ENCODE measurements at places on chromosomes 12 and 14. TPM values are rescaled to one million over a fixed set of nuclear protein-coding genes. Genes with fewer than 3 reads are reported as not detected.

GRCh38 chr12:84641940-84642545 is 270.6 kb downstream of the SLC6A15 start:
- no peak for DNase-seq

DNA sequence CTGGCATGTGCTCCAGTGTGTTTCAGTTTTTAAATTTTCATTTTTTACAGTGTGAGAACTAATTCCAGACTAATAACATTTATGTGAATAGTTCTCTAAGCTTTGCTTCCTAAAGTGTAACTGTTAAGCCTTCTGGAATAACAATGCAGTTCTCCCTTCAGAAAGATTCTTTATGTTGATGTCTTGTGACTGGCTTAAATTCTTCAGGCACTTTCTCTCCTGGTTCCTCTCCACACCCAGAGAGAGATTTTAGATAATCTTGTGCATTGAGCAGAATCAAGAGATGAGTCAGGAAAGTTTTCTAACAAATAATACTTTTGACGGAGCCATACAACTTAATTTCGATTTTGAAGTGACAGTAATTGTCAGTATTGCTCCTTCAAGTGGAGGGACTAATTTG is 118.5 kb downstream of the RAD51B start:
- DNase-seq, result no peak

DNA sequence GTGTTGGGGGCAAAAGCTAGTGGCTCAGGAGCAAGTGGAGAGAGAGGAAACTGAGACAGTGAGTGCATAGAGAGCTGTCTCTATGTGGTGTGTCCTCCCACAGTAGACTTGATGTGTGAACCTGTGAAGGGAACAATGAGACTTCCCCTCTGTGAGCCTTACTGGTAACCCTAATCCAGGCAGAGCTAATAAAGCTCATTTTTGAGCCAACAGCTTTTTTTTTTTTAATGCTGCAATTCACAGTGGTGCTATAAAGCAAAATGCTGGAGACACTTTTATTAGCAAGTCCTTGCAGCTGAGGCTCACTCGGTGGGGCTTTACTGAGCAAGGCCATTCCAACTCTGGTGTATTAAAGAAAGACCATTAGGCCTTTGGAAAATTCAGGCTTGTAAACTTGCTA is 26.9 kb downstream of the FBXW8 start:
- no peak for DNase-seq

DNA sequence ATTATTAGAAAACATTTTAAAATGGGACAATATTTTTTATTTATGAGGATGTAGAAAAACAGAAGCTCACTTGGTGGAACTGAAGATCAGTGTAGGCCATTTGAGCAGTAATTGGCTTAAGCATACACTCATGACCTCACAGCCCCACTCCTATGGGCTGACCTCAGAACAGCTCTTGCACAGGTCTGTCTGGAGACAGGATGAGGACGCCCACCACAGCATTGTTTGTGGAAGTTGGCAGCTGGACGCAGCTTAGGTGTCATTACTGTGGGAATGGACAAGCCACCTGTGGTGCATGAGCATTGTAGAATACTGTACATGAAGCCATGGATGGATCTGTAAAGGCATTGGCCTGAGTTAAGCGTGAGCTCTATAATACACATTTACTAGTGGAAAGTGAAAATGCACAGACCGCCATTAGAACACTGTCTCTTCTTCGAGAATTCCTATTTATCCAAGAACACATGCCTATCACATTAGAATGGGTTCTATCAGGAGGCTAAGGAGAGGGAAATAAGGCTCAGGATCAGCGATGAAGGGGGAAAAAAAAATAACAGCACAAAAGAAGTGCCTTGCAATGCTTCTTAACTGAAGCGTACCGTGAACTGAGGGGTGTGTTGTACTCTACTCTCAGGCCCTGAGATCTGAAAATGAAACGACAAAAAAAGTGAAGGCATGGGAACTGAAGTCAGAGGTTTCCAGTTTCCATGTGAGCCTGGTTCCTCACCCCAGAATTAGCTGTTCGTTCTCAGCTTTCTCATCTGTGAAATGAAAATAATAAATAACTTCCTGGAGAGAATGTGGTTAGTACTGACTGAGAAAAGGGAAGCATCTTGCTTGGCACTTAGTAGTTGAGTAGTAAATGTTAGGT is 33.6 kb downstream of the KCNA1 start:
- no peak for DNase-seq

DNA sequence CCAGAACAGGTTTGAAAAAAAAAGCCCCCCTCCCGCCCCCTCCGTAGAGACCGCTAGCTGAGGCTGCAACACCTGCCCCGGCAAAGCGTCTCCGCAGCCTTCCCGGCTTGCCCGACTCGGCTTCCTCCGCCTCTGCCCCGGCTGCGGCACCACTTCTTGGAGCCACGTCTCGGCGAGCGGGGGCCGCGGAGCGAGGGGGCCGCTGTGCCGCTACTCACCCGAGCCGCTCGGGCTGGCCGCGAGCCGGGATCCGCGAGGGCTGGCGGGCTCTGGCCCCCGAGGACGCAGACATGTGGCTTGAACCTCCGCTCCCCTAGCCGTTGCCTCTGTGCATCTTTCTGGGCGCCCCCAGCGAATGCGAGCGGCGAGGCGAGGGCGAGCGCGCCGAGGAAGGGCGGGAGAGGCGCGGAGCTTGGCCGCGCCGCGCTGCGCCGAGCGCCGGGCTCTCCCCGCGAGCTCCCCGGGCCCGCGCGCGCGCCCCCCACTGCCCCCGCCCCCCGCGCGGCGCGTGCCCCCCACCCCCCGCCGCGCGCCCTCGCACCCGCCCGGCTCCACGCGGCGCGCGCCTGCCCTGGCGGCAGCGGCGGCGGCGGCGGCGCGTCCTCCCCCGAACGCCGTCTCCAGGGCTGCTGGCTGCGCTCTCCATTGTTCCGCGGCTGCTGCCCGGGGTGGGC is 249.5 kb downstream of the APAF1 start:
- peak; percentile 23 for DNase-seq

DNA sequence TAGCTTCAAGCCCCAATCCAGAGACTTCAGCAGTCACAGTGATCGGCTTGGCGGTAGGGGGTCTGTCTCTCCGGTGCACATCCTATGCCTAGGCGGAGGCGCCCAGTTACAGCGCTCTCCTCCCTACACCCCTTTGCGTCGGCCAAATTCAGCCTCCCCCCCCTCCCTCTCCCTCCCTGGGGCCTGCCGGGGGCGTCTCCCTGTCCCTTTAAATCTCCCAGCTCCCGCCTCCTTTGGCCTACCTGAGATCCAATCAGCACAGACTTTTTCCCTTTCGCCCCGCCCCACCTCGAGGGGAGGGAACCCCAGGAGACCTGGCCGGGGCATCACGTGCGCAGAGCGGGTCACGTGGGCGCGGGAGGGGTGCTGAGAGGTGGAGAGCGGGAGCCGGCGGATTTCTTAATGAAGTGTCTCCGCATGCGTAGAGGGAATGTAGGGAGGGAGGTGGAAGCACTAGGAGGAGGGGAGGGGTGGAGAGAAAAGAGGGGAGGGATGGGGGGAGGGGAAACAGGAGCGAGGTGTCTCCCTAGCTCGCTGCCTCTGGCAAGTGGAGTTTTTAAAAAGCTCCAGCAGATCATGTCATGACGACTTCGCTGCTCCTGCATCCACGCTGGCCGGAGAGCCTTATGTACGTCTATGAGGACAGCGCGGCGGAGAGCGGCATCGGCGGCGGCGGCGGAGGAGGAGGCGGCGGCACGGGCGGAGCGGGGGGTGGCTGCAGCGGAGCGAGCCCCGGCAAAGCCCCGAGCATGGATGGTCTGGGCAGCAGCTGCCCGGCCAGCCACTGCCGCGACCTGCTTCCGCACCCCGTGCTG is at the start of gene HOXC13:
TSS of gene HOXC13 (plus strand) at position 506 of the 815 bp plus-strand sequence. CDS start at position 582, 76 bp downstream.
- DNase-seq, result peak; percentile 18

GRCh38 chr14:75860561-75861160 is 121.1 kb downstream of the TGFB3 start:
- DNase-seq, result no peak

GRCh38 chr14:105315211-105315721 is 718 bp downstream of the PACS2 start:
- DNase-seq, result peak; percentile 24

- no peak for DNase-seq
Observed at GRCh38 chr12:104596134-104596799, 139.5 kb downstream of the CHST11 start.

- no peak for DNase-seq
Observed at GRCh38 chr12:70847871-70848270, 72.7 kb downstream of the PTPRR start.

GRCh38 chr12:34304546-34304945 is 282.2 kb downstream of the ALG10 start:
- no peak for DNase-seq

DNA sequence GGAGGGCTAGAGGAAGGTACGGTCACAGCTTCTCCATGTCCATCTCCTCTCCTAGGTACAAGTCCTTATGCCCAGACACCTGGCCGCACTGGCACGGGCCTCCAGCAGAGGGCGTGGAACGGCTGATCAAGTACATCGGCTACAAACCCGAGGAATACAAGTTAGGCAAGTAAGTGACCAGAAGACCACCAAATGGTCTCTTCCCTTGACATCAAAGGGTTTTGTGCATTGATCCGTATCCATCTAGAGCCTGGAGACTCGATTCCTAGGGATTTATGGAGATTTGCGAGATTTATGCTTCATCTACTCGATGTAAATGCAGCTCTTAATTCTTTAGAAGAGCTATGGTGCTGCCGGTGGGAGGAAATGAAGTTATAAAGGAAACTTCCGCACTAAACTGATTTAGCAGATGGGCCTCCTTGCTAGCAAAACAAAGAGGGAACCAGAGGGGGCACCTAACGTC is 44.2 kb downstream of the KCTD10 start:
- DNase-seq, result peak; percentile 36

- peak; percentile 72 for DNase-seq
Observed at GRCh38 chr14:57833323-57833722, 32.6 kb downstream of the SLC35F4 start.

DNA sequence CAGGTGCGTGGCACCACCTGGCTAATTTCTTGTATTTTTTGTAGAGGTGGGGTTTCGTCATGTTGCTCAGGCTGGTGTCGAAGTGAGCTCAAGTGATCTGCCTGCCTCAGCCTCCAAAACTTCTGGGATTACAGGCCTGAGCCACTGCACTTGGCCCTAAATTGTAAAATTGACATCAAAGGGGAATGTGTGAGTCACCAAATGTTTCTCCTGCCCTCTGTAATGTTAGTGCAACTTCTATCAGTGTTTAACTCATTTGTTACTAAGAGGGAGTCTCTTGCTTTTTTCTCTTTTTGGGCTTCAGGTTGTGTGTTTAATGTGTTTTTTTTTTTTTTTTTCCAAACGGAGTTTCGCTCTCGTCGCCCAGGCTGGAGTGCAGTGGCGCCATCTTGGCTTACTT is 2.3 kb downstream of the TULP3 start:
- DNase-seq, result no peak

Gene ZDHHC22
- total RNA-seq, result 9.8 TPM

Gene MGP
- 20.6 TPM for total RNA-seq

Gene KLRK1
- 0.73 TPM for total RNA-seq

Gene WASHC3
- total RNA-seq, result 30.2 TPM

Gene OR4E2
- not detected for total RNA-seq

Gene DHH
- 0.54 TPM for total RNA-seq

Gene KITLG
- 213 TPM for total RNA-seq

All from cerebellum (tissue), 4 donors.